ENCODE measurements at places on chromosomes 1 and 21. TPM values are rescaled to one million over a fixed set of nuclear protein-coding genes. Genes with fewer than 3 reads are reported as not detected.

Gene EXTL1
- 1.1 TPM for total RNA-seq

Gene KRTAP26-1
- not detected for total RNA-seq

DNA sequence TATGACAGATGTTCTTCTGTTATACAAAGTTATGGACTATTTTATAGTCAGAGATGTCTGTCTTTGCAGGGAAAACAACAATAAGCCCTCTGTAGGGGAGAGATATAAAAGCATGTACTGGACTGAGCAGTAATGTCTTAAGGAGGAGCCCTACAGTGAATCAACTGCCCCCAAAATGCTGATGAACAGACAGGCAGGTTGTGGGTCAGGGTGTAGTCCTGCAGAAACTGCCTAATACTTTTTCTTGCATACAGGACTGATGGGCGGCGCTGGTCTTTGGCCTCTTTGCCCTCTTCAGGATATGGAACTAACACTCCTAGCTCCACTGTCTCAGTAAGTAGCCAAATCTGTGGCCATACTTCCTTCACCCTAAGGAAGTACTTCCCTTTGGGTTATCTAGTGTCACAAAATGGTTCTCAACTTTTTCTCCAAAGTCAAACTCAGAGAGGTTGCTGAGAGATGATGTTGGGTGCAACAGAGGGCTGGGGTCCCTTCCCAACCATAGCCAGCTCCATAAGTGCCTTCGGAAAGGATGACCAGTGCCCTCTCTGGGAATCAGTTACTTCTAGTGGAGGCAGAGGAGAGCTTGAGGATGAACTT, 129.8 kb downstream of the PIK3R3 start:
- peak; percentile 7 for DNase-seq

Gene AIRE
- 0.17 TPM for total RNA-seq

- no peak for DNase-seq
These were observed 252.5 kb upstream of the C1orf105 start for GRCh38 chr1:172167796-172168596.

Gene ATXN7L2
- 17.3 TPM for total RNA-seq

- no peak for DNase-seq
These were observed 748.9 kb downstream of the PLA2G4A start for GRCh38 chr1:187577610-187578009.

Gene SV2A
- total RNA-seq: 44.4 TPM

Gene S100A3
- total RNA-seq: not detected

DNA sequence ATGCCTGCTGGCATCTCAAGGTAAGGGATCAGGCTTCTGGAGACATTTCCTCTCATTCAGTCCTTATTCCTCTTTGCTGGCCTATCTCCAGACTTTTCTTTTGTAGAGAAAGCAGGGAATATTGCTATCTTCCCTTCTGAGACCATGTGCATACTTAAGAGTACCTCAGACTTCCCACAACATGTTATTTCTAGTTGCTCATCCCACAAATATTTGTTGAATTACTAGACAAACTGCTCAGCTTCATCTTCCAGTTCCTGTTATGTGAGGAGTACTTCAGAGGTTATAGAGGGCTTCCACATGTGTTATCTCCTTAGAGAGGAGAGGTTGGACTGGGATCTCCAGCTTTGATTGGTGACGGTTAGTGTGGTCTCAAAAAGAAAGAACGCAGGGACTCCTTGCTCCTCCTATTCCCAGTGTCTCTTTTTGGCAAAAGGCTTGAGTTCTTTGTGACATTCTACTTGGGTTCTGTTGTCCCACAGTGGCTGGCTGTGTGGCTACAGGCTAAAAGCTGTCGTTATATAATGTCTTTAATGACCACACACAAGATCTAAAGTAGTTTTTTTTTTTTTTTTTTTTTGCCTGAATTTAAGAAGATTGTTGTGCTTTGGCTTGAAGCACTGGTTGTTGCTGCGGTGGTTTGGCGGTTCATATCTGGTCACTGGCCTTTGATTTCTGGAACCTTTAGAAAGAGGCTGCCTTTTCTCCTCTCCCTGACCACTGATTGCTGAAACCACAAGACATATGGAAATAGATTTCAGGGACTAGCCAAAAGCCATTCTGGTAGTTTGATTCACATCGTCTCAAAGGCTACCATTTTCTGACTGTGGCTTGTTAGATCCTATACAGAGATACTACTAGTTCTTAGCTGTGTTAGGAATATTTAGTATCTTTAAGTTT, 78.7 kb downstream of the FGGY start:
- DNase-seq: no peak

DNA sequence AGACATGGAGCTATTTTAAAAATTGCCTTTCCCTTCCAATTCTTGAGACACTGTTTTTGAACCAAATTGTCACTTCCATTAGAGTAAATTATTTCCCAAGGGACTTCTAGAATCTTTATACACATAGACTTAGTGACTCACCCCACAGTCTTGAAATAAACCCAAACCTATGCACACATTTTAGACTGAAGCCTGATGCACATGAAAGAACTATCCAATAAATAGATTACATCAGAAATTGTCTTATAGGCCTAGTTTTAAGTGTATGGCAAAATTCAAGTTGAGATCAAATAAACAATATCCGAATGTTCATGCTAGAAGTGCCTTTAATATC, 32.2 kb upstream of the ZNF326 start:
- DNase-seq: no peak

Gene AGTRAP
- total RNA-seq: 60.9 TPM

Gene HLX
- total RNA-seq: 0.88 TPM

GRCh38 chr1:40880813-40881549, 18.8 kb upstream of the CITED4 start:
- DNase-seq: no peak

- no peak for DNase-seq
These were observed 208.1 kb upstream of the SAMSN1 start for GRCh38 chr21:14754259-14754604.

DNA sequence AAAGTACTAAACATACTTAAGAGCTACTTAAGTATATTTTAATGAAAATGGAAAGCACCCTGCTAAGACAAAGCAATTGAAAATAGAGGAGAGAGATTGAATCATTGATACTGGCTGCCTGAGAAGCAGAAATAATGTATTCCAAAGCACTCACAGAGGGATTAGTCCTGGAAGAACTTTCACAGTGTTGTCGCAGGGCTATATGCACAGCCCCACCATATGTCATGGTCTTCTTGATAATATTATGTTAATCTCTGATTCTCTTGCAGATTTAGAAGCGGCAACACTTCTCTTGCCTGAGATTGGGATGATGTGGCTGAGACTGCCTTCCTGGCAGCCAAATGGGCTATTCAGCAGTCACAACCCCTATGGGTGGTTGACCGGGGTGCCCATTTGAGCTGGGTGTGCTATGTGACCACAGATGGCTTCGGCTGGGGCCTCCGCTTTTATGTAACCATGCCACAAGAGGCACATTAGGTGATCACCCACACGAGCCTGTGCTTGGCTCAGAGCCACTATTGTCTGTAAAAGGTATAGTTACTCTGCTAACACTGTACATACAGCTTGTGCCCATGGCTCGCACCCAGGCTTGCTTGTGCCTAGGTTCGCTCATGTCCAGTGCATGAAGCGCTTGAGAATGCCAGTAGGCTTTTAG, 152.2 kb upstream of the SGIP1 start:
- DNase-seq: no peak

GRCh38 chr1:57329937-57330336, 93.9 kb downstream of the DAB1 start:
- DNase-seq: no peak

Gene MYOM3
- 0.07 TPM for total RNA-seq

Gene HTR6
- total RNA-seq: 0.29 TPM

Gene ARTN
- total RNA-seq: 10.6 TPM

DNA sequence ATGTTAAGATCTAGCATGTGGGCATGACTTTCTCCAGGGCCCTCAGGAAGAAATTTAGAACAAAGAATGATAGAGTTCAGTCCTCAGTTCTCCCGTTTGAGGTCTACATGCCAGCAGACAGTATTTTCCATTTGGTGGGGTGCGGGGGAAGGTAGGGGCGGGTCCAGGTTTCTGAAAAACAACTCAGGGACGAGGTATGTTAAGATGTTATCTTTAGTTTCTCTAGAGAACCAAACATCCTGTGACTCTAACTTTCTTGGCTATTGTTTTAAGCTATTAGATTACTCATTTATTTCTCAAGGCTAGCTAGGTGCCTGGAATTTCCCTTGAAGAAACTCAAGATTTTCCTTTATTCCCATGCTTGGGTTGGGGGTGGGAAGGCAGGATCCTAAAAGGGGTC, 42.3 kb upstream of the SYT14 start:
- no peak for DNase-seq

DNA sequence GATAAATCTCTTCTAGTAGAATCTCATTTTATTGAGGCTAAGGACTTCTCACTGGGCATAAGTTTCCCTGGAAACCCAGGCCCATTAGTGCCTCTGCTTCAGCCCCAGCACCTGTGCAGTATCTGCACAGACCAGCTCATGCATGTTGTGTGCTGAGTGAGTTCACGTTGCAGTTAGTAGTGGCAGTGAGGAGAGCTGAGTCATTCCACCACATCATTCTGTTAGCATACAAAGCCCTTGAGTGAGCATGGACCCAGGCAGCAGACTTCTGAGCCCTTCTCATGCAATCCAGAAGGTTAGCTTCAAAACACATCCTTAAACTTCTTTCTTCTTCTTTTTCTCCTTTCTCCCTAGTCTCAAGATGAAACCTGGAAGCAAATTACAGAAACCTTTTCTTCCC, 45.8 kb upstream of the NTPCR start:
- DNase-seq: no peak

Gene PTAFR
- 1.8 TPM for total RNA-seq

DNA sequence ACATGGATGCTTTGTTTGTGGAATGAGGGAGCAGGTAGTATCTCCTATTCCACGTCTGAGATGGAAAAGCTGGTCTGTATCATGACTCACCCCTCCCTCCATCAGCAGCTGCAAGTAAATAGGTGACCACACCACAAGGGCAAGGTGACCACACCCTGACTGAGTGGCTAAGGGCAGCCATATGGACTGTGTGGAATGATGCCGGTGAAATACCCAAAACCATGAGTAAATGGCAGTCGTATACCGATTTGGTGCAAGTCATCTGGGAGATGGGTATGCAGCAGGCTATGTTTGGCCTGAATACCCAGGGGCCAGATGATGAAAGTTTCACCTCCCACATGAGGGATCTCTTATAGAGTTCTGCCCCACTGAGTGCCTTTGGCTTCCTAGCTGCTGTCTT, 15.8 kb upstream of the UBE2U start:
- no peak for DNase-seq

DNA sequence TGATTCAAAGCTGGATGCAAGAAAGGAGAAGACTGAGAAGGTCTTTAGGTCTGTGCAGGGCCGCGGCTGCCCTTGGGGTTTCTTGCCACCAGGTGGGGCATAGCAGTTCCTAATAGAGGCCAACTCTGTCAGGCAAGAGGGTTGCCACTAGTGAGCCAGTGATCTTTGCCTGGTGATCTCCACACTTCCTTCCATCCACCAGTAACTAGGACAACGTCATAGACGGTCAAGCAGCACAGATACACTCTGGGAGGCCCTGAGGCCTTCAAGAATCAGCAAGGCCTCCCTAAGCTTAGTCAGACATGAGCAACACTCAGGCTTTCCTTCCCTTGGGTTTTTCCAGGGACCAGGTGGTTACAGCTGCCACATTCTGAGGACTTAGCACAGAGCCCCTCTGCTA, 32.9 kb upstream of the ATP2B4 start:
- DNase-seq: peak; percentile 52

DNA sequence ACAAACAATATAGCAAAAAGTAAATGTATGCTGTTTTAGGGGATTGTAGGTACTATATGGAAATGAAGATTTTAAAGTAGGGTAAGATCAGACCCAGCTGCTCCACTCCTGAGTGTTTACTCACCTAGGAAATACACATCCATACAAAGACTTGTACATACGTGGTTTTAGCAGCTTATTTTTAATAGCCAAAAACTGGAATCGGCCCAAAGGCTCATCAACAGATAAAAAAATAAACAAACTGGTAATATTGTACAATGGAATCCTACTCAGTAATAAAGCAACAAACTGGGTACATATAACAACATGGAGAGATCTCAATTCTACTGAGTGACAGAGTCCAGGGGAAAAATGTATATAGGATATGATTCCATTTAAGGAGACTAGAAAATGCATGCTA, 179.2 kb upstream of the TMEM51 start:
- no peak for DNase-seq

DNA sequence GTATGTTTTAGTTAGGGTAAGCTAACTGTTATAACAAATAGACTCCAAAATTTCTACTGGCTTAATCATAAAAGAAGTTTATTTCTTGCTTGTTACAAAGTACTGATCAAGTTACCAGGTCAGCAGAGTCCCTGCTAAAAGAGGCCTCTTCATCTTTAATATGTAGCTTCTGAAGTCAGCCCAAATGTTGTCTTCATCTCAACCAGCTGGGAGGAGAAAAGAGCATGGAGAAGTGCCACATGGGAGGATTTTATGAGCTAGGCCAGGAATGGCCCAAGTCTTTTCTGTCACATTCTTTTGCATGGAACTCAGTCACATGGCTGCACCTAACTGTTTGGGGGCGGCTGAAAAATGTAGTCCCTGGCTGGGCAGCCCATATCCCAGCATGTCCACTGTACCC, 63.2 kb upstream of the APOBEC4 start:
- DNase-seq: no peak

Data from H9 (cell line).